ENCODE measurements at places on chromosomes 16 and 17. TPM values are rescaled to one million over a fixed set of nuclear protein-coding genes. Genes with fewer than 3 reads are reported as not detected.

NPIPB6 gene
- 26.7 TPM for total RNA-seq

GRCh38 chr17:72592242-72592966, 471.6 kb downstream of the SOX9 start:
- peak; percentile 79 for DNase-seq

DNA sequence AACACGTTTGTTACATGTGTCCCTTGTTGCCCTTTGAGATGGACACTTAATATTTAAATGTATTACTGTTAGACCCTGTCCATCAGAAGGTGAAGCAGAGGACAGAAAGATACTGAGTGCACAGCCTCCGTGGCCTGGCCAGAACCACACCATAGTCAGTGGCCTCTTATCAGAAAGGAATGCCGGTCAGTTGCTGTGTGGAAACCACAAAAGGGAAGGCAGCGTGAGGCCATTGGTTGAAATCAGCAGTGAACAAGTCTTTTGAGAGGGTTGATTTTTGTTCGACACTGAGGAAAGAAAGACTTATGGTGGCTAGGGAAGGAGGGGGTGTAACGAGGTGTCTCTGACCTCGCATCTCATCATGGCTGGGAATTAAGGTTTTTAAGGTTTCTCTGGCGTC, 85.4 kb upstream of the CLEC18A start:
- peak; percentile 91 for DNase-seq

DNA sequence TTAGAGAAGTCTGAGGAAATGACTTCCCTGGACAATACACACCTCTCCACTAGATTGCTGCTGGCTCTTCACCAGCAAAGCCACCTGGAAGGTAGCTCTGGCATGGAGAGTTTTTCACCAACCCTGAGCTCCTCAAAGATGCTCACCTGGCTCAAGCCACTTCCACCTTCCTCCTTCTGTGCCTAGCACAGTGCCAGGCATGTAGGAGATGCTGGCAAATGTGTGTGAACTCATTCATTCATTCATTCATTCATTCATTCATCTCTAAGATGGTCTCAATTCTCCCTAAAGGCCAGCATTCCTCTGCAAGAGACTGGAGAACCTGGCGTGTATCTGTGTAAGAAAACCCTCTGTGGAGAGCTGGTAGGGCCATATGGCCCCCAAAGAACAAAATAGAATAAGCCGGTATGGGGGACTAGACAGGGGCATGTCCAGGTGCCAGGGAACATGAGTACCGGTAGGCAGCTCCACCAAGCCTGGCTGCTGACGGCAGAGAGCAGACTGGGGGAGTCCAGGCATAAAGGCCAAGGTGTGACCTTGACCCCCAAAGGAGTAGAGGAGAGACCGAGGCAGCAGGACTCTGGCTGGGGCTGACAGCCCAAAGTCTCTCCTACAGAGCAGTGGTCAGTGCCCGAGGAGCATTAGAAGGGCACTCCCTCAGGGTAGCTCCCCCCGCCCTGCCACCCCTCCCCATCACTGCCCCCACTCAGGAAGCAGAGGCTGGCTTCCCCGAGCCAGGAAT, 132.2 kb upstream of the TNRC6C start:
- no peak for DNase-seq

DNA sequence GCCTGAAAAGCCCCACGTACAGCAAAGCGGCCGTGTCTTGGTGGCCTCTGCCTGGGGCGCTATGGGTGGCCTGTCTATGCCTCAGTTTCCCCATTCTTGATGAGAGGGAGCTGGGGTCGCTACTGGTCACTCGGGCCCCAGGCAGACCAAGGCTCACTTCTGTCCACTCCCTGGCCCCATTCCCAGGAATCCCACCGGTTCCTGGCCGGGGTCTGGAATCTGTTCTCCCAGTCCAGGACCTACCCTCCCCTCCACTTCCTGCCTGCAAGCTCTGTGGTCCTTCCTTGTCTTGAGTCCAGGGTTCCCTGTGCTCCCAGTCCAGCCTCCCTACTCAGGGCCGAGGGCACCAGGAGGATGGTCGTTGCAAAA, 24.5 kb downstream of the METRNL start:
- DNase-seq, result no peak

DNA sequence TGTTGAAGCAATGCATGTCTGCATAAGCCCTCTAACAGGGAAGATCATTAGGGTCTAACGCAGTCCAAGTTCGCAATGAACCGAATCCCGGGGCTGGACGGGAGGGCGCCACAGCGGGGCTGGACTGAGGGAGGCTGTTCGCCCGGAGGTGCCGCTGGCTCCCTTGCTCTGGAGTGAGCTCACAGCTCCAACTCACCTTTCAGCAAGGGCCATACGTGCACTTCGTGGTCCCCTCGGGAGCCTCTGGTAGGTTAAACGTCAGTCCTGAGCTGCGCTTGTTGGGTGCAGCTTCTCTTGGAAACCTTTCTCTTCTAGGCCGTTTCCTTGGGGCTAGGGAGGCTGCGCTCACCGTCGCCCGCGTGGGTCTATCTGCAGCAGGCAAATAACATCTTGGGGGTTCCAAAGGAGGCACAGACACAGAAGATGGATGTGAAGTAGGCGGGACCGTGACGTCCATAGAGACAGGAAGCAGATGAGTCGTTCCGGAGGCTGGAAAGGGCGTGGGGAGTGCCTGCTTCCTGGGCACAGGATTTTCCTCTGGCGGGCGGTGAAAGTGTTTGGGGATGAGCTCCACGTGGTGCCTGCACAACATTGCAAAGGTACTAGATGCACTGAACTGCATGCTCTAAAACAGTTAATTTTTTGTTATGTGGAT, 21.9 kb downstream of the ATP2C2 start:
- no peak for DNase-seq

CYB561 gene
- 29.5 TPM for total RNA-seq

CLEC18B gene
- not detected for total RNA-seq

COQ7 gene
- total RNA-seq, result 8.0 TPM

GRCh38 chr16:50802000-50802399, 60.1 kb downstream of the CYLD start:
- DNase-seq, result peak; percentile 55

DNA sequence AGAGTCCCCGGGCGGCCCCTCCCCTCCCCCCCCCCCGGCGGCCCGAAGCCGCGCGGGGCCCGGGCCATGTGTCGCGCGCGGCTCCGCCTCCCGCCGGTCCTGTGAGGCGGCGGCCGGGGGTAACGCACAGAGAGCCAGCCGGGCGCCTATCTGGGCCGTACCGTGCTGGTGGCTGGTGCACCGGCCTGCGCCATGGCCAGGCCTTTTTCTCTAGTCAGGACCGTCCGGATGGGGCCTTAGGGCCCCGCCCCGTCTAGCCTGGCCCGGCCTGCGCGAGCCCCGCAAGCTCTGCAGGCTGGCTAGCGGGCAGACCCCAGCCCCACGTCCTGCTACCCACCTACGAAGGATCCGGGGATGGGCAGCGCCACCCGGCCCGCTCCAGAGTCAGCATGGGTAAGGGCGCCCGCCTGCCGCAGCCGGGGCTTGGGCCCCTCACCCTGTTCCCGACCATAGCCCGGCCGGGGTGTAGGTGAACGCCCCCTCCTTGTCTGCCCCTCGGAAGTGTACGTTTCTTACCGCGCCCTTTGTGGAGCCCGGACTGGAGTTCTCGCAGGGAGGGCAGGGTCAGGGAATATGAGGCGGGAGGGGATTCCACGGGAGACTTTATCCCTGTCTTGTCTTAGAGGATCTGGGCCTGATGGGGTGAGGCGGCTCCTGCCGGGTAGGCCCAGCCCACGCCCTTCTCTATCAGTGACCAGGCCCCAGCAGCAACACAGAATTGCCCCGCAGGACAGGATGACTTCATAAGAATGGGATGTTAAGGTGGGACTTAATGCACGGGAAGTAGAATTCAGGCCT, at the start of gene CENPT:
TSS of gene CENPT (minus strand) at position 630 of the 798 bp plus-strand sequence. CDS start 13,834 bp downstream, outside the sequence.
- DNase-seq, result peak; percentile 61

All from fibroblast of the aortic adventitia (primary cell).